ENCODE measurements at places on chromosomes 13 and 19.

GRCh38 chr13:40159736-40160135 is 504.3 kb downstream of the COG6 start:
- no peak for DNase-seq

DNA sequence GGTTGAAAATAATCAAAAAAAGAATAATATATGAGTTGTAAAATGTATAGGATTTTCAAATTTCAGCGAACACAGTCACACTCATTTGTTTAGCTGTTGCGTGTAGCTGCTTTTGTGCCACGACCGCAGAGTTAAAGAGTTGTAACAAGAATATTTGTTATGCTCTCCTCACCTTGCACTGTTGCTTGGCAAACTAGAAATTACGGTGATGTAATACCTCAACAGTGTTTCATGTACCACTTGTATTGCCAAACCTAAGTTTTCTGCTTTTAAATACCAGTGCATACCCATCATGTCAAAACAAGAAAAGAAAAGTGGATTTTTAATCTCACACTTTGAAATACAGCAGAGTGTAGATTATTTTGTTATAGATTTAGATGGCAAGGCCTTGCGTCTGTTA is 201.1 kb downstream of the NBEA start:
- DNase-seq = no peak

- DNase-seq = no peak
Observed at GRCh38 chr19:32181216-32181920, 164.0 kb upstream of the ZNF507 start.

DNA sequence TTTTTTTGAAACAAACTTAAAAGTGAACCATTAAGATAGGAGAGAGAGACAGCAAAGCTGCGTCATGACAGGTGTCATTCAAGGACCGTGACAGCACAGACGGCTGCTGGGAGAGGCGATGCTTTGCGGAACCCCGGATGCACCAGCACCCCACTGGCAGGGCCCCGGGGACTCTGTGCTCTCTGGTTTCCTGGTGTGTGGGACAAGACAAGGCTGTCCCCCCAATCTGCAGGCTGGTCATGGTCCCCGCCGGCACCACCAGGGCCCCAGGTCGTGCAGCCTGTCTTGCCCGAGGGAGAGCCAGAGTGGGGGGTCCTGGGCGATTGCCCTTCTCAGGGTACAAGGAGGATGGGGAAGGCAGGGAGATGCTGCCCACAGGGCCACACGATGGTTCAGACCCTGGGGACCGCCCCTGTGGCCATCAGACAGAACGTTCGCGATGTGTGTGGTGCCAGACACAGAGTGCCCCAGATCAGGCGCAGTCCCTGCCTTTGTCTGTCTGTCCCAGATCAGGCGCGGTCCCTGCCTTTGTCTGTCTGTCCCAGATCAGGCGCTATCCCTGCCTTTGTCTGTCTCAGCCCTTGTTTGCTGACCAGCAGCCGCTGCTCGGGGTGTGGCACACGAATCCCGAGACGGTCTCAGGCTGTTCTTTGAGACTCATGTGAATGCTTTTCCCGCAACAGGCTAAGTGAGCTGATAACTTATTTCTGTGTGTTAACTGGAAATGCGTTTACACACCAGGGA is 36.1 kb downstream of the ADPRHL1 start:
- DNase-seq = no peak

DNA sequence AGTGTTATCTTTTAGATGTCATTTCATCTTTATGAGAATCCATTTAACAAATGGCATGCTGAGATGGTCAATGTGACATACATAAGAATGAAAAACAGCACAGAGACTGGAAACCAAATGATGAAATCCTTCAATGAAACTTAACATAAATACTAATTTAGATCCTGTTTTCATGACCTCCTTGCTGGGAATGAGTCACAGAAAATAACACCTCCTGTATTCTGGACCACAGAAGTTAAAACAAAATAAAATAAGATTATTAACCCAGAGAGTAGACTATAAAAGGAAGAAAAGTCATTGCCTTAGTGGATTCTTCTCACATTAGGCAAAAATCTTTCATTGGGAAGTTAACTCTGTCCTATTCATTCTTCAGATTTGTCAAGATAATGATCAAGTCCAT is 1.6 kb downstream of the DIAPH3 start:
- no peak for DNase-seq

- DNase-seq = no peak
Observed at GRCh38 chr19:6264803-6265202, 15.0 kb downstream of the MLLT1 start.

GRCh38 chr13:31049833-31050232 is 111.9 kb downstream of the HSPH1 start:
- no peak for DNase-seq

DNA sequence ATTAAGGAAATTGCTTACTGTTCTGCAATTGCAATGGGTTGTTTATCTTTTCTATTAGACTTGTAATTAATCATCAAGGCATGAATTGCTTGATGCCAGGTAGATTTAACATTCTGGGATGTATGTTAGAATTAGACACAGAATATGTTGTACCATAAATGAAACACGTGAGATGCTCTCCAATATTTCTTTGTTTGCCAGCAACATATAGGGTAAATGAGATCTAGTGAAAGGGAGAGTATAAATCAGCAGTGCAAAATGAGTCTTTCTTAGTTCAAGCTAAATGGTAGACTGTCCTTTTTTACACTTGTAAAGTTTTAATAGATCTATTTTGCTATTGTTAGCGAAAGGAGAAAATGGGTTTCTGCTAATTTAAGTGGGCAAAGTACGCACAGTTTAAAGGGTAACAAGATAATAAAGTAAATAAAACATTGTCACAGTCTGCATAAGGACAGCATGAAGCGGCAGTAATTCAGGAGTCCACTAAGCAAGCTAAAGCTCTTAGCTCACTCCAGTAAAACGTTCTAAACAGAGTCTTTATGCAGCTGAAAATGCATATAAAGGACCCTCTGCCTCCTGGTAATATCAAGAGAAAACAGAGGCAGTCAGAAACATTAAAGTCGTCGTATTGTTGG is 1137.1 kb downstream of the OLFM4 start:
- no peak for DNase-seq

DNA sequence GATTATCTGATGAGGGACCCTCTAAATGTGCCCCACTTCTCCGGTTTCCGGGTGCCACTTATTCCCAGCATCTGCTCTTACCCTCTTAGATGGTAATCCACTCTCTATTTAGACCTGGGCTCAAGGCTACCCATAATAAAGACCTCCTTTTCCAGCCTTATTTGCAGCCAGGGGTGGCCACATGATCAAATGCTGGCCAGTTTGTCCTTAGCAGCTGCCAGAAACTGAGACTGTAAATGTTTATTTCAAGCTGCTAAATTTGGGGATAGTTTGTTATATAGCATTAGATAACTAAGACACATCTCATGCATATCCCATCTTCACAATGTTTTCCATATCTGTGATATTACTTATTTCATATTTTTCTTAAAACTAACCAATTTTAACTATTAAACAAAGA is 10.1 kb downstream of the THAP8 start:
- DNase-seq = no peak

- DNase-seq = no peak
Observed at GRCh38 chr13:111572956-111573761, 252.7 kb downstream of the TEX29 start.

- DNase-seq = no peak
Observed at GRCh38 chr13:110018009-110018408, 231.6 kb upstream of the IRS2 start.
